Activated CD4-positive, alpha-beta T cell treated with anti-CD3 and anti-CD28 coated beads for 24 hours (primary cell): ENCODE measurements at places on chromosomes 16 and 17.

DNA sequence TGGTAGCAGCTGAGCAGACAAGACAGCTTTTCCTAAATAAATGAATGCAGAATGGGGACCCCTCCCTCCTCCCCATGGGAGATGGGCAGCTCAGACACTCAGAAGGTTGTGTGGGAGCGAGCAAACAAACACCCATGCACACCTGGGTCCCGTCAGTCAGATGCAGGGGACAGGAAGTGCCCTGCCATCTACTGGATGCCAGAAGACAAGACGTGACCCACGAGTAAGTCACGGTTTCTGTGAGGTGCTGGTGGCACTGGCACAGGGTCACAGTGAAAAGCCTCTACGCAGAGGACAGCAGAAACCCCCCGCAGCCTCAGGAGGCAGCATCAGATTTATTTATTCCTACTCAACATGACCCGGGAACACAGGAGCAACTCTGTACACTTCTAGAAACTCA is 8.4 kb downstream of the HBQ1 start:
- no peak for DNase-seq

DNA sequence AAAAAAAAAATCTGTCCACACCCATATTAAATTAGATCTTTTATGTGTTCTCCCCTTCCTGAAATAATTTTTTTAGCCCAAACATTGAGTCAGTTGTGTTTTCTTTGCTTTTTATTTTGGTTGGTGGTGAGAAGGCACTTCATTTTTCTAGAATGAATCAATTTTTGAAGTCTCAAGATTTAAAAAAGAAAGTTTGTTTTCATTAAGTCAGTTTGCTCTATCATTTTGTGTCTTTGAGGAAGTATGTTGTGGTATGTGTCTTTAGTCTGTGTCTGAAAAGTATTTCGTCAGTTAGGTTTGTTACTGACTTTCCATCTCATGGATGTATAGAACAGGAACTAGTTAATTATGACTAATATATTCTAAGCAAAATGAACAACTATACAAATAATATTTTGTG is 3.8 kb downstream of the IGF2BP1 start:
- DNase-seq = no peak

DNA sequence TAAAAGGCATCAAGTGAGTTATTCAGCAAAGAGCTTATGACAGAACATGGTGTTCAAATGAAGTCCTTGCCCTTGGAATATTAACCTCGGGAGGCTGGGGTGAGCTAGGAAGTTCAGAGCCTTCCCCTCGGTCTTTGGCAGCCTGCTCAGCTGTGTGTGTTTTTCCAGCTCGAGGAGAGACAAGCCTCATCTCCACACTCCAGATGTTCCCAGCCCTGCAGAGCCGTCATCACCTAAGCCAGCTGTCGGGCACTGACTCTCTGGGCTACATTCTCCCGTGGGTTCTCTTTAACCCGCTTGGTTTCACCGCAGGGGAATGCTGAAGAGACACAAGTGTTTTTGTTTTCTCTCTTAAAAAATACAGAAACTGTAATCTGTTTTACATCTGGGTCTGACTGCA is 47.1 kb downstream of the IRX3 start:
- no peak for DNase-seq

- DNase-seq = no peak
Observed at GRCh38 chr16:56005958-56006357, 130.8 kb upstream of the CES5A start.

- DNase-seq = no peak
Observed at GRCh38 chr16:54277845-54278703, 8.5 kb downstream of the IRX3 start.

DNA sequence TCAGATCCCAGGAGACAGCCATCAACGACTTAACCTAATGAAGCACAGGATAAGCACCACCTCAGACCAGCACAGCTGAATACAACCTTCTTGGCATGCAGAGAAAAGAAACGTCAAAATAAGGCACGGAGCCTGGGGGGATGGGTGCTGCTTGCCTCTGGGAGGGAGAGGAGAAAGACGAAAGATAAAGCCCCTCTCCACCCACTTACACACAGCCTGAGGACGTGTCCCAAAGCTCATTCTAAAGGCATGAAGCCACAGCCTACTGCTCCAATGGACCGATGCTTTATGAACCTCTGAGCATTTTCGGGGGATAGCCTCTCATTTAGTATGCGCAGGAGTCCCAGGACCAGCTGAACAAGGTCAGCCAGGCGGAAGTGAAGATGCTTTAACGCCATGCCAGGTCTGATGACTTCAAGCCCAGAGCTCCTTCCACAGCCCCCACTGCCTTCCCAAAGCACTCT is 31.1 kb downstream of the ST3GAL2 start:
- DNase-seq = no peak

GRCh38 chr16:74468807-74469525 is 47.7 kb upstream of the CLEC18B start:
- DNase-seq = no peak

- DNase-seq = no peak
Observed at GRCh38 chr17:2211661-2212399, 91.8 kb downstream of the SMG6 start.

DNA sequence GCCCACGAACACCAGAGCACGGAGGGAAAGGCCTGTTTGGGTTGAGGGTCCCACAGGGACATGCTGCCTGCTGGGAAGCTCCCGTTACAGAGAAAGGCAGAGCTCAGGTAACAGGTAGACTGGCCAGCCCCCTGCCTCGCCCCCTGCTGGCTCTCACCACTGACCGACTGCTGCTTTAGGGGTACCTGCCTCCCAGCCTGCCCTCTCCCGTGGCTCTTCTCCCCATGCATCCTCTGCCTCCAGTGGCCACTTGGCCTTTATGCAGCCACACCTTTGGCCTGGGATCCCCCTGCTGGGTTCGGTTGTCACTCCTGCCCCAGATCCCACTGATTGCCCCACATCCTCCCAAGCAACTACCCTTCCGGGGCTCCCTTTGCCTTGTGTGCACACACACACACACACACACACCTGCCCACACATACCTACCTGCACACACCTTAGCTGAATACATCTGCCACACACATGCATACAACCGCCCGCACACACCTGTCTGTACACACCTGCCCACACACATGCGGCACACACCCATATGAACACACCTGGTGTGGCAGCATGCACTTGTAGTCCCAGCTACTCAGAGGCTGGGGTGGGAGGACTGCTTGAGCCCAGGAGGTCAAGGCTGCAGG is 7.1 kb downstream of the MCRIP1 start:
- no peak for DNase-seq

DNA sequence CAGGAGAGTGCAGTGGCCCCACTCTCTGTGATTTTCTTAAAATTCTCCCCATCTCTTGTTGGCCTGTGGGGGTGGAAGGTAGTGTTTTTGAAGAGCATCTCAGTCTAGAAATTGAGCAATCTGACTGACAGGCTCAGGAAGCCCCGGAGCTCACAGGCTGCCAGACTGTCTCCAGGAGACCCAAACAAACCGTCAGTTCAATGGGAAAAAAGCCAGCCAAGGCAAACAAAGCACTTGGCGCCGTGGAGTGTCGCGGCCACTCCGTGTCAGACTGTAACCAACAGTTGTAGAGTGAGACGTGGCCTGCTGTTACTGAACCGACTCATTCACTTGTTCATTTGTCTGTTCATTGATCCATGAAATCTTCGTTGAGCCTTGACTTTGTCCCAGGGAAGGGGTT is 33.7 kb downstream of the RGS9 start:
- no peak for DNase-seq

GRCh38 chr17:41943492-41943891 is 13.1 kb downstream of the ODAD4 start:
- DNase-seq = no peak

GRCh38 chr16:88387941-88388627 is 5.3 kb downstream of the ZNF469 start:
- no peak for DNase-seq

GRCh38 chr17:63639125-63639524 is 16.9 kb downstream of the MAP3K3 start:
- DNase-seq = no peak

DNA sequence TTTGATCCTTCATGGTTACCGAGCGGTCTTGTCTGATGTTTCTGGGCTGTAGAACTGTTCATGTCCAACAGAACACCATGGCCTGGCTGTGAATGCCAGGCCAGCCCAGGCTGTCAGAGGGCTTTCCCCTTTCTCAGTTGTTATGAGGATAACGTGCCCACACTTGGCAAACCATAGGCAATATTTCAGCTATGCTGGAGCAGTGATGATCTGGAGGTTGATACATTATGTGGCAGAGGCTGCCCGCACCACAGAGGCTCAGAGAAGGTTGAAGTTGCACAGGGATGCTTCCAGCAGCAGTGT is 92.9 kb downstream of the C16orf78 start:
- no peak for DNase-seq

DNA sequence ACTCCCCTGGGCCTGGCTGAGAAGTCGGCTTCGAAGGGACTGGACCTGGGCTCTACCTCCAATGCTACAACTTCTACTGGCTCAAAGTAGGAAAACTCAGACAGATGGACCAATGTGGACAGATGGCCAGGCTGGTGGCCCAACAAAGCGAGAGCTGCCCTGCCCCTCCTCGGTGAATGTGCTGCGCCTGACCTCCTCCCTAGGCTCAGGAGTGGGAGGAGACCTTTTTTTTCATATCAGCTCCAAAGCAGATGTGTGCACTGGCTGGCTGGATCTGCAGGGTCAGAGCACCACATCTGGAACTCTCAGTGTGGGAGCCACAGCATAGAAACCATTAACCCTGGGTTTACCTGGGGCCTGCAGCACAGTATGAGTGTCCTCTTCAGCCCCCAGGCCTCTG is 20.8 kb downstream of the ATP6V0D1 start:
- DNase-seq = no peak

GRCh38 chr17:80413771-80414507 is 1.0 kb upstream of the ENDOV start:
- DNase-seq = no peak

- no peak for DNase-seq
Observed at GRCh38 chr17:21466550-21466949, 90.4 kb downstream of the KCNJ12 start.

GRCh38 chr16:63816276-63816675 is 1305.6 kb downstream of the CDH11 start:
- no peak for DNase-seq

DNA sequence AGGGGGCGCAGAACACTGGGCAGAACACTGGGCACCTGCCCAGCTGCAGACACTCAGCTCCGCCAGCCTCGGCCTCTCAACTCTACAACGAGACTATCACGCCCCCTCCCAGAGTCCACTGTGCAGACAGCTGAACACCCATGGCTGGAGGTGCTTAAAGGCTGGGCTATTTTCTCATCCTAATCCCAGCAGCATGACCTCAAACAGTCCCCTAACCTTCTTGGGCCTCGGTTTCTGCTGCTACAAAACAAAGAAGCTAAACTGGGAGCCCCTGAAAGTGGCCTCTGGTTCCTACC is 27.7 kb upstream of the ZNF469 start:
- DNase-seq = no peak

DNA sequence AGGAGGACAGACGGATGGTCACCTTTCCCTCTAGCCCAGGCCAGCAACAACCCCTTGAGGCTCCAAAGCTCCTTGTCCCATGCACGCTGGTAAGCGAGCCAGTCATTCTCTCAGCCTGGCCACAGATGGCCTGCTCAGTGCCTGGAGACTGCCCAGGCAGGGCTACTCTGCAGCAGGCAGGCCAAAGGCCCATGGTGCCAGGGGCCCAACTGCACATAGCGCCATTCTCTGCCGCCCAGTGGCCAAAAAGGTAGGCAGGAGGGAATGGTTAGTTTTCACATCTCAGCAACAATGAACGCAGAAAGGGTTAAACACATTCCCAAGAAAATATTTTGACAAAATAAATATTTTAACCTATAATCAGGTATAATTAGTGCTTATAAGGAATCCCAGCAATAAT is 7.7 kb upstream of the SREBF1 start:
- DNase-seq = no peak

DNA sequence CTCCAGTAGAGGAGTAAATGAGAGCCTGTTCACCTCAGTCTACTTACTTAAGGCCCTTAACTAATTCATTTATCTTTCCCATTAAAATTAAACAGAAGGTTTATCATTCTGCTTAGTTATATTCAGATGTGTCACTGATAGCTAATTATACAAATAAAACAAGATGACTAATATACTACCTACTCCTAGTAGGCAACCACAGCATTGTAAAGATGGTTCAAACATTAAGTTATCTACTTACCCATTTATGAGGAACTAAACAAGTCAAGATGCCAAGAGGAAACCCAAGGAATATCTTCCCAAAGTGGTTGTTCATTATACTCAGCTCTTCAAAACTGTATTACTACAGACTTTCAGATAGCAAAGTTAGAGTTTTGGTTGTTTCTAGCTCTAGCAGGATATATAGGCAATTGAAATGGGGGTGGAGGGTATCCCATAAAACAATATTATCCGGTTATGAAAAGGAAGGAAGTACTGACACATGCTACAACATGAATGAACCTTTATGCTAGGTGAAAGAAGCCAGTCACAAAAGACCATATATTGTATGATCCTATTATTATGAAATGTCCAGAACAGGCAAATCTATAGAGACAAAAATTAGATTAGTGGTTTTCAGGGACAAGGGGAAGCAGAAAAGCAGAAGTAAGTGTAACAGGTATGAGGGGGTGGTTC is 56.5 kb downstream of the SPAG9 start:
- no peak for DNase-seq

DNA sequence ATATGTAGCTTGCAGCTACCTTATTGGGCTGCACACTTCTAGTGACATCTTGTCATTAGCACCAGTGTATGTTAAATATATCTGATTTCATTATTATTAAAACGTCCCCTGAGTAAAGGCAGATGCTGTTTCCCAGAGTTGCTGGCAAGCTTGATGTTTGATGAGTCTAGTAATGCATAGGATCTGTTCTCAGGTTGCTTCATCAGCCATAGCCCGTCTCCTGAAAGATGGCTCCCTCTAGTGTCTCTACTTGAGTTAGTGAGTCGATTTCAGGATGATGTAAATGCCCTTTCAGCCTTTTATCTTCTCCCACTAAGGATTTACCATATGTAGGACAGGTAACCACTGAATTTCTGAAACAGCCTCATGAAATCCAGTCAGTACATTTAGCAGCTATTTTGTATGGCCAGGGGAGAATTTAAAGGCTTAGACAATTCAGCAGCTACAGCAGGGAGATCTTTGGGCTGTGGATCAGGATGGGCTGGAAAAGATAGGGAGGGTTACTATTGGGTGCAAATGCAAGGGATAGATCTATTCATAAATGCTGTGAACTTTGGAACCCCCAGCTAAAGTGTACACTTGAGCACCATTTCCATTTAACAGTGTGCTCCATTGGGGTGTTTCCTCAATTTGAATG is 376.3 kb downstream of the CNTNAP4 start:
- DNase-seq = no peak

DNA sequence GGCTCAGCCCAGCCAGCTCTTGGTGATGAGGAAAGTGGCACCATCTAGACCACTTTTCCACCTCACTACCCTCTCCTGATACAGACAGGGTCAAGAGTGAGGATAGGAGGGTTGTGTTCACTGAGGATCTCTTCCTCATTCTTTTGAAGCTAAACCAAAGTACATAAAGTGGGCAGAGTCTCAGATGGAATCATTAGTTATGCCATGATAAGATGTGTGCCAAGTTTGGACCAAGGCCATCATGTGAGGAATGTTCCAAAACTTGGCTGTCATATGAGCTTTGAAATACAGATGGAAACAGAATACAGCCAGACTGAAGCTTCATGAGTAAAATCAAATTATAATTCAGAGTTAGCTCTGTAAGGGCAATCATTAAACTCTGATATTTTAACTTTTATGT is 37.2 kb downstream of the ACSM1 start:
- no peak for DNase-seq
